ENCODE measurements at places on chromosomes 6 and 20.

- no peak for DNase-seq
Measured at GRCh38 chr6:134875367-134875766, 74.5 kb downstream of the ALDH8A1 start.

DNA sequence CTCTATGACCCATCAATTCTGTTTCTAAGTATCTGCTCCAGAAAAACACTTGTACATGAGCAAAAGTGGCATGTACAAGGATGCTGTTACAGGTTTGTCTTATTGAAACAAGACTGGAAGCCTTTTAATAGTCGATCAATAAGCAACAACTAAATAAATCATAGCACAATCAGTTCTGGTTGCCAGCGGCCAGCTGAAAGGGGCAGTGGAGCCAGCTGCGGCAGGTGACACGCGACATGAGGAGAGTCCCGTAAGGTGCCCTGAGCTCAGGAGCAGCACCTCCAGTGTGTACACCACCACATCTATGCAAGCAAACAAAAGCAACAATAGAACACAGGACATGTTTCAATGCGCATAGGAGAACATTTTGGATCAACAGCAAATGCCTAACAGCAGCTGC is 20.7 kb upstream of the NNAT start:
- no peak for DNase-seq

DNA sequence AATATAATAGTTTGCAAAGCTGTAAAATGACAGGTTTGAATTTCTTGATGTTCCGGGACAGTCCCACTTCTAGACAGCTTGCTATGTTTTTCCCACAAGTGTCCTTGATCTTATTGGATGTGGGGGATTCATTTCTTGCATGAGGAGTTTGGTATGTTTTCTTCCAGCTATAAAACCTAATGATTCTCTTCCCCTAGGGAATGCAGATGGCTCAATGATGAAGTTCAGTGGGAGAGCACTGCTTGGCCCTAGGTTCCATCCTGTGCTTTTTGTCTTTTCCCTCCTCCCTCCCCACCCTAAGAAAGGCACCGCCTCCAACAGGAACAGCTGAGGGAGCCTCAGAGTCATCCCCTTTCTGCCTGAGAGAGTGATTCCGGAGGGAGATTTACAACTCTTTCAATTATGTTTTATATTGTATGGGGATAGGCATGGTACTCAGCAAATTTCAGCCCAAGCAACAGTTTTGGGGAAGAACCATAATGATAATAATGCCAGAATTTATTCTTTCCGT is 149.2 kb downstream of the PHACTR1 start:
- DNase-seq, result no peak

GRCh38 chr6:124753562-124754105 is 208.6 kb upstream of the RNF217 start:
- no peak for DNase-seq

GRCh38 chr6:108838101-108838717 is 10.0 kb upstream of the ARMC2 start:
- DNase-seq, result no peak

- DNase-seq, result peak; percentile 29
Measured at GRCh38 chr20:33915726-33916331, 77.9 kb upstream of the RALY start.

DNA sequence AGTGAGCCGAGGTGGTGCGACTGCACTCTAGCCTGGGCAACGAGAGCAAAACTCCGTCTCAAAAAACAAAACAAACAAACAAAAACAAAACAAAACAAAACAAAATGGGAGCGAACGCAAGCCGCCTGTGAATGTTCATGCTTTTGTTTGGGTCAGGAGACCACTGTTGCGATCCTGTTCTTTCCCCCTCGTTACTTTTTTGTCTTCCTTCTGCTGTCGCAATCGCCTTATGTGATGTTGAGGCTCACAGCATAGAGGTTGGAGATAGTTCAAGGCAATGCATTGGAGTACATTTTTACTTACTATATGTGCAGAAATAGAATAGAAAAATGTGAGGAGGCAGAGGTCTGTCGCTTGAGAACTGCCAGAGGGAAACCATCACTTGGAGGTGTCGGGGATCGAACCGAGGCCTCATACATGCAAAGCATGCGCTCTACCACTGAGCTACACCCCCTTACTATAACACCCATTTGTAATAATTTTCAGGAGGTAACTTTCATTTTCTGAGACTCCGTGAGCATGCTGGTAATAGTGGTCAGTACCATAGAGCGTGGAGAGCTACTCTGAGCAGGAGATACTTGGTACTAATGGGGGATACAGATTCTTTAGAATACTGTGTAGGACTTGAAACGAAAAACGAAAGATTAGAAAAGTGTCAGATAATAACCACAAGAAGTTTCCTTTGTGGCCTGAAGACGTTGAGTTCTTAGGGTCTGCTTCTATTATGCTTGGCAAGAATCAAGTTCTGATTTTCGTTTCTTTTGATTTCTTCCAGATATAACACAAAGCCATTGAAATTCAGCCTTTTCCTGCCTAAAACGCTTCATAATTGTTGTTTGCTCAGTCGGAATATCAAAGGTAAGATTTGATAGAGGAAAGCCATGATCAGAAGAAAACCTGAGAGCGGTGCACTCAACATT is 121.1 kb downstream of the TRIM27 start:
- no peak for DNase-seq

DNA sequence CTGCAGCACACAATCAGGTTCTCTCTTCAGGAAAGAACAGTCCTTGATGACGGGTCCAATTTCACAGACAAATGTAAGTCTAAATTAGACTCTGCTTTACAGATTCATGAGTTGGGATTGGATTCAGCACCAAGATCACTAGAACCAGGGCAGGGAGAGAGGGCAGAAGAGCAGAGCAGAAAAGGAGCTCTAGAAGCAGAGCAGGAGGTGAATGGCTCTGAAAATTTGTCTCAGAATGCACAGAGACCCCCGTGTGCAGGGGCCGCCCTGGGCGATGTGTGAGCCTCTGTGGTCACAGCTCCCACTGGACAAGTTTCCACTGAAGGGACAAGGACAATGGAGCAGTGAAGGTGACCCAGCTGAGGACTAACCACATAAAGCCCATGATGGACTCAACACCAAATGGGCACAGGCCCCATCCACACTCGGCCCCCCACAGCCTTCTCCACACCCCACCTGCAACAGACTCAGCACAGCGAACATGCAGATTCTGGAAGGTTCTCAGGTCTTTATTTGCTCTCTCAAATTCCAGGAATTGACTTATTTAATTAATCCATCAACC is 3.5 kb downstream of the HLA-B start:
- no peak for DNase-seq

Data from activated naive CD4-positive, alpha-beta T cell (primary cell).